ENCODE measurements at places on chromosomes 6 and 20. TPM values are rescaled to one million over a fixed set of nuclear protein-coding genes. Genes with fewer than 3 reads are reported as not detected.

DNA sequence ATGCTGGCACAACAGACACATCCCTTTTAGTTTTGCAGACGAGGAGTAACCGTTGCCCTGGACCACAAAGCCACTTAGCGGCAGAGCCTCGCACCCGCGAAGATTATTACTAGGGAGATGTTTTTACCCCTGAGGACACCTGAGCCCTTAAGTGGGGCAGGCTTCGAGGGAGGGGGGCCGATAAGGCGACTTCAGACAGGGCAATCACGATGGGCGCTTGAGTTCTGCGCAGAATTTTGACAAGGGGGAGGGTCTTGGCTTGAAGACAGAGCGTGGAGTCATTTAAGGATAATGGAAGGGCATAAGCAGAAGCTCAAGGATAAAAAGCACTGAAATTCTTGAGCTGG is 650 bp upstream of the TTK start:
- no peak for DNase-seq

DNA sequence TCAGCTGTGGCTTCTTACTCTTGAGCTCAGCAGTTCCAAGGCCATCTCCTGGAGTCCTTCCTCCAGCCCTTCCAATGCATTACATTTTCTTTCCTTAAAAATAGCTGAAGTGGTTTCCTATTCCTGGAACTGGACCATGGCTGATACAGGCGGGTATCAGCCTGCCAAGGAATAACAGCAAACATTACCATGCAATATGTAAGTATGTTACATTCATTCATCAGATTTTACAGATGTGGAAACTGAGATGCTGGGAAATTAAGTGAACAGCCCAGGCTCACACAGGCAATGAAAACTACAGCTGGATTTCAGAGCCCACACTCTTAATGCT is 100.4 kb downstream of the NRN1 start:
- DNase-seq, result no peak

The BEND6 gene
- 0.73 TPM for polyA plus RNA-seq

- DNase-seq, result no peak
These were observed 67.7 kb upstream of the IFNGR1 start for GRCh38 chr6:137286916-137287315.

- DNase-seq, result no peak
These were observed 14.5 kb downstream of the TMX4 start for GRCh38 chr20:8005033-8005432.

DNA sequence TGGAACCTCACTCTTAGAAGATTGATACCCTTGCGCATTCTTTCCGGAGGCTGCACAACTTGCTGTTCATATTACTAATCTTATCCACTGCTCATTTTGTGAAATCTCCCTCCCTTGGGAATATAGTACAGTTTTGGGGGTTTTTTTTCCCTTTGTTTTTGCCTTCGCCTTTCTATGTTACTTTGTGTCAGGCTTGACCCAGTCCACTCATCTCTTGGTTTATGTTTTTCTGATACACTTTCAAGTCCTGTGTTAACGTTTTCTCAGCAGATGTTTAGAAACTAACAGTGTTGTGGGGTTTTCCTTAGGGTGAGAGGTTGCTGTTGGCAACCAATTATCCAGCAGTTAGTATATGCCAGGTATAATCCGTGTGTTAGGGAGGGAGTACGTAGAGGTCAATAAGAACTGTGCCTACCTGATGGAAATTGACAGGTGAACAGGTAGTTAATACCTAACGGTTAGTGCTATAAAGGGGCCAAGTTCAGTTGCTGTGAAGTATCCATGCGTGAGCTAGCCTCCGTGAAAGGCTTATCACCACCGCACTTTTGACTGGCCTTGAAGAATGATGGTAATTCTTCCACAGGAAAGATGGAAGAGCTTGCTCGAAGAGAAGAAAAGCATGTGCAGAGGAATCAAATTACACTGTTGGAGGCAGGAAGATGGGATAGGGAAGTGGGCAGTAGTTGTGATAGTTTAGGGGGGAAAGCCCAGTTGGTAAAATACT is 1.4 kb downstream of the NFYA start:
- peak; percentile 28 for DNase-seq

GRCh38 chr6:125044066-125044465 is 81.8 kb downstream of the RNF217 start:
- DNase-seq, result no peak

DNA sequence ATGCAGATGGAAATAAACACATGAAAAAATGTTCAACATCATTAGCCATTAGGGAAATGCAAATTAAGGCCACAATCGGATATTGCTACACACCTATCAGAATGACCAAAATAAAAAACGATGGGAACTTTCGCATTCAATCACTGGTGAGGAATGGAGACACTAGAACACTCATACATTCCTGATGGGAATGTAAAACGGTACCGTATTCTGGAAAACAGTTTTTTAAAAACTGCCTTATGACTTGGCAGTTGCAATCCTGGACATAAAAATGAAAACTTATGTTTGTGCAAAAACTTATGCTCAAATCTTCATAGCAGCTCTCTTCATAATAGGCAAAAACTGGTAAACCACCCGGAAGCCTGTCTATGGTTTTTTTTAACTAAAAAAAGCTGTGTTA is 146.0 kb downstream of the CEBPB start:
- DNase-seq, result no peak

GRCh38 chr6:16132909-16133308 is 4.0 kb downstream of the MYLIP start:
- DNase-seq, result no peak

The TGM2 gene
- polyA plus RNA-seq, result 72.5 TPM

- no peak for DNase-seq
These were observed 243.7 kb upstream of the CHD6 start for GRCh38 chr20:41861772-41862422.

The CDH22 gene
- polyA plus RNA-seq, result 0.12 TPM

- DNase-seq, result no peak
These were observed 330.8 kb downstream of the TAF4 start for GRCh38 chr20:61734733-61735502.

- DNase-seq, result no peak
These were observed 42.8 kb downstream of the HEBP2 start for GRCh38 chr6:138446821-138447220.

DNA sequence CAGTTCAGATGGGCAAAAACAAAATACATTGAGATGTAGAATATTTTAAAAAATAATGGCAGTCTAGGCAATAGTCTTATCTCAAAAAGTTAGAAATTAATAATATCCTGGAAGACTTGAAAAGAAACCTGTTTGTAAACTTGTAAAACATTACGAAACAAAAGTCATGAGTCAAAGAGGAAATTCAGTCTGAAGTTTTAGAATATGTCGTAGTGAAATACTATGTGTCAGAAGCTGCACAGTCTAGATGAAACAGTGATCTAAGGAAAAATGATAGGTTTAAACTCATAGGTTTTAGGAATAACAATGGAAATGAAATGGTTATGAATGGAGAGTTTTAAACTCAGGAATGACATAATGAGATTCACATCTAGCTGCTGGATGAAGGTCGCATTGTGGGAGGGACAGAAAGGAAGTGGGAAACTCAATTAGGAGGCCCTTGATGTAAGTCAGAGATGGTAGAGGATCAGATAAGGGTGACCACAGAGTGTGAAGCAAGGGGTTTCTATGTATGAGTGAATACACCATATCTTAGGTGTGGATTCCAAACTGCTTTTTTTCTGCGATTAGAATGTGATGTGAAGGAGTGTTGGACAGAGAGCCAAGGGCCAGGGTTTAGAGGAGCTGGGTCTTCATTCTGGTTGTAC is 2.8 kb downstream of the SNRPB2 start:
- no peak for DNase-seq

GRCh38 chr6:41785689-41786450 is 1.6 kb upstream of the TOMM6 start:
- peak; percentile 28 for DNase-seq

DNA sequence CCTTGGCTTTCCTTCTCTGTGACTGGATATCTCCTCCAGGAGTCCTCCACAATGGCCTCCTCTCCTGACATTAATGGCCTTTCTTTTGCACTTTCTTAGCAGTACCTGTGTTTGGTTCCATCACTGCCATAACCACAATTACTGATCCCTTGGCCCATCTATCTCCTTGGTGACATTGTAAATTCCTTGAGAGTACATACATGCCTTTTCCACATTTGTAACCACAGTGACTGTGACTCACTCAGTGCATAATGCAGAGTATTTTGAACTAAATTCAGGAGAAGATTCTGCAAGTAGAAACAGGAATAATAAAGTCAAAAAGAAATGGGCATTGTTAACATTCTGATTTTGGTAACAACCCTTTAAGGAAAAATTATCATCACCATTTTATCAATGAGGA is 197.2 kb upstream of the SOX4 start:
- no peak for DNase-seq
